AG20443 (cell line): ENCODE measurements at places on chromosomes 4 and X.

DNA sequence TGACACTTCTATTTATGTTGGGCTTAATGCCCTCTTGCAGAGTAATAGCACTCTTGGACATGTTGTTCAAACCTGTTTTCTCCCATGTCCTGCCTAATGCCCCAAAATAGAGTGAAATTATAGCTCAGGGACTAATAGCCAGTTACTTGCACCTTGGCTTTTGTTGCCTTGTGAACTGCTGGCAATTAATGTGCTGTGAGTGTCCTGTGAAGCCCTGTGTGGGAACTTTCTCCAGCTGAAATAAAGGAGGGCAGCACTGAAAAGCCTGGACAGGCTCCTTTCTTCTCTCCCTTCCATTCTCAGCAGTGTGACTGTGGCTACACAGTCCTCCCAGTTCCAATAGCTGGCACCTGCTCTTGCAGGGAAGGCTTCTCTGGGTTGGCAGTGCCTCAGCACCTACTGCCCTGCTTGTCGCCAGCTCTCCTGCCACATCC is 72.4 kb downstream of the DCLK2 start:
- no peak for DNase-seq

DNA sequence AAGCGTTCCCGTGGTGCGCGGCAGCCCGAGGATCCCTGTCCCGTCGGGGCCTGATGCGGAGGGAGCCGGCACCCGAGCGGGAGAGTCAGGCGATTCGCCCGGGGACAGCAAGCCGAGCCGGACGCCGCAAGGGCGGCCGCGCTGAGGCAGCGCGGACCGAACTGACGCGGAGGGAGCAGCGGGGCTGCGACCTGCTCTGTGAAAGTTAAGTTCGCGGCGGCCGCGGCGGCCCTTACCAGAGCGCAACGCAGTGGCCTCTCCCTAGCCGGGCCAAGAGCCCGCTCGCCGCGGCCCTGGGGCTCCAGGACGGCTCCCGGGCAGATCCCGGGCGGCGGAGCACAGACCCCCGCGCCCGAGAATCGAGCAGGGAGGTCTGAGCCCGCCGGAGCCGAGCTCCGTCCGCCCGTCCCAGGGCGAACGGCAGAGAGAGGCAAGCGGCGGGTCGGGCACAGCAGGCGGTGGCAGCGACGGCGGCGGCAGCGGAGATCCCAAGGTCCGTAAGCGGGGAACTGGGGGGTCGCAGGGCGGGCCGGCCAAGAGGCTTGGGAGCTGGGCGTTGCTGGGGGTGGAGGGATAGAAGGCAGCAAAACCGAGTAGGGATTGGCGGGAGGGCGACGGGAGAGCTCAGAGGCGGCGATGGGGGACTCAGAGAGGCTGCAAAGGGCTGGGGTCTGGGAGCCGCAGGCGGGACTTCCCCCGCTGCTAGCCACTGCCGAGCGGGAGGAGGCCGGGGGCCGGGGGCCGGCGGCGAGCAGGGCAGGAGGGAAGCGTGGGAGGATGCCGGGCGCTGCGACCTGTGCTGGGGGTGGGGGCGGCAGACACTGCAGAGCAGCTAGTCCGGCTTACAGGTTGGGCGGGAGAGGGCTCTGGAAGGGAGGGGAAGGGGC is 1.0 kb downstream of the GPR50 start:
- DNase-seq, result peak; percentile 11

DNA sequence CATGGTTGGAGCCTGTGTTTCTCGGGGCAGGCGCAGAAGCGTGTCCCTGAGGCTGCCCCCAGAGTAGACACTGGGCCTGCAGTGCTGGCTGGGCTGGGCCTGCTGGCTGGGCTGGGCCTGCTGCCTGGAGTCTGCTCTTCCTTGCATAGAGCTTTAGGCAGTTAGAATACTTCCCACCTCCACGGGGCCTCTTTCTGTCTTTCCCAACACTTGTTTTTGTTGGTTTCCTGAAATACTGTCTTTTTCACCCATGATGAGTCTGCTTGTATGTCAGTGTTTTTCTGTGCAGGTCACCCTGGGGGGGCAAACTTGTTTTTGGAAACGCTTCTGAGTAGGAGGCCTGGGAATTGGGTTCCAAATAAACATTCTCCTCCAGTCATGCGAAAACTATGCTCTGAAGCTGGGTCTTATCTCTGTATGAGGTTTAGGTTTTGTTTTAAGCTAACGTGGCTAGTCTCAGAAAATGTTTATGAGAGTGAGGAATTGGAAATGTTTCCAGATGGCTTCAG is 32.2 kb downstream of the TRMT44 start:
- DNase-seq, result peak; percentile 87

DNA sequence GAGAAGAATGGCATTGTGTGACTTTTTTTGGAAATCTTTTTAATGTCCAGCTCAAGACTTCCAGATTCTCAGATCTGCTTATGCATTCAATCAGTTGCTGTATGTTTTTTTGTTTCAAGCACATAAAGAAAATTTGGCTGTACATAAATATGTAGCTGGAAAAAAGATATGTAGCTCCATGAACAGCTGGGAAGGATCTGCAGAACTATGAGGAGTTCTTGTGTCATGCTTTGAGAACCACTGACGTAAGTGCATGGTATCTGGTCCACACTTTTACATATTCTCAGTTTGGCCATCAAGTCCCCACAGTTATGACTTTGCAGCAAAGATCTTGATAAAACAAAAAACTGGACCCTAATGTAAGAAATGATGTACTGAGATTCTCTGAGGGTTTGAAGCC is 165.9 kb downstream of the KIT start:
- DNase-seq, result no peak

GRCh38 chr4:98536631-98537030 is 121.8 kb downstream of the TSPAN5 start:
- no peak for DNase-seq

- DNase-seq, result no peak
Observed at GRCh38 chr4:164894702-164895101, 17.7 kb downstream of the APELA start.

DNA sequence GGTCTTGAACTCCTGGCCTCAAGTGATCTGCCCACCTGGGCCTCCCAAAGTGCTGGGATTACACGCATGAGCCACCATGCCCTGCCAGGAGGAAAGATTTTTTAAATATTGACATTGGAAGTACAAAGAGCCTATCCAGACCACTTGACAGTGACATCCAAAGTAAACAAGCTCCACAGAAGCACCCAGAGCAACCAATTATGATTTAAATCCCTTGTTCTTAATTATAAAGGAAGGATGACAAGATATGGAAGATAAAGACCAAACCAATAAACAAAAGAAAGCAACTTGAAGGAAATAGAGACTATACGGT is 27.7 kb upstream of the RPL34 start:
- DNase-seq, result no peak

DNA sequence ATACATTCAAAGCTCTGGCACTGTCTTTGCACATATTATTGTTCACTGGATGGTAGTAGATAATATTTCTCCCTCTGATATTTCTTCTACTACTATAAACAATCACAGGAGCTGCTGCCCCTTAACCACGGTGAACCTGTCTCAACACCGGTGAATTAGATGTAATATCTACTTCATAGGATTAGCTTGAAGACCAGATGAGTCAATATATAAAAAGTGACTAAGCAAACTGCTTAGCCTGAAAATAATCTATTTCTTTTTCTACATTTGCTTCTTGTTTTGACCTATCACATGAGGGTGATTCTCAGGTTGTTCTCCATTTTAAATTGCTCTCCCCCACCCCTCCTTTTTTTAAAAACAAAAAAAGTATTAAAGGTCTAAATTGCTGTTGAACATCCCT is 645.5 kb downstream of the ANKRD50 start:
- DNase-seq, result no peak

GRCh38 chr4:188171551-188171950 is 32.3 kb downstream of the TRIML1 start:
- DNase-seq, result no peak

DNA sequence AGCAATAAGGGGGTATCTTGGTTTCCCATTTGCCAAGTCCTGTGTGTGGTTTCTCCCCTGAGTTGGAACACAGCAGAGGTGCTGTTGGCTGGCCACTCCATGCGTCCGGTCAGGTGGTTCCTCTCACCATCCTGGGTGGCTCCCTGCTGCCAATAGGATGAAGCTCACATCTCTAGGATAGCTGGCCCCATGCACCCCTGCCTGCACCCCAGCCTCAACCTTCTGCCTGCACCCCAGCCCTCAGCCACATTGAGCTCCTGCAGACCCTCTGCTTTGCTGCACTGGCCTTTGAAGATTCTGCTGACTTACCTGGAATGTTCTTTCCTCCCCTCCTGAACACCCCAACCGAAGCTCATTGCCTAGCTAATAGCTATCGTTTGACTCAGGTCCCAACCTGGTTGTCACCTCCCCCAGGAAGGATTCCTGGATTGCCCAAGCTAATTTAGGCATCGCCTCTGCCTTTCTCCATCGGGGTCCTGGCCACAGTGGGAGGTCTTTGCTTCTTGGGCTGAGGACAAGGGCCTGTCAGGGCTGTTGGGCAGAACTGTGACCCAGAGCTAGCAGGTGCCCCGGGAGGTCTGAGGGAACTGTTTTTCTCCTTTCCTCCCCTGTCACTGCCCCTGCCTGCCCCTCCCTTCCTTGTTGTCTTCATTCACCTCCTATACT is 36.6 kb upstream of the GRPEL1 start:
- no peak for DNase-seq

- peak; percentile 30 for DNase-seq
Observed at GRCh38 chrX:110806145-110806544, 10.5 kb upstream of the CHRDL1 start.

DNA sequence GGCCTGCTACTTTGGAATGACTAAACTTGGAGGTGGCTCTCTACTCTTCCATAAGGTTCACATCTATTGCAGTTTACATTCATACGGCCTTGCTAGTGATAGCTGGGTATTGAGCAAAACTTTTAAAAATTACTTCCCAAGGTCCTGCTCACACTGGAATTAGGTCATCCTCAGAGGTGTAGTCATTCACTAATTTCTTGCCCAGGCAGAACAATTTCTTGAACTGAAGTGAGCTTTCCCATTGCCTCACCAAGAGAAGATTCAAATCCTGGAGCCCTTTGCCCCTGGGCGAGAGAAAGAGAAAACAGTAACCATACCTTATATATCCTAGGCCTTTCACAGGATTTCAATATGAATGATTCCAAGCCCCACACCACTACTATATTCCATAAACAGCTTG is 109.2 kb downstream of the GUCY2F start:
- DNase-seq, result no peak

GRCh38 chr4:83454686-83455085 is 937 bp downstream of the HELQ start:
- peak; percentile 15 for DNase-seq

DNA sequence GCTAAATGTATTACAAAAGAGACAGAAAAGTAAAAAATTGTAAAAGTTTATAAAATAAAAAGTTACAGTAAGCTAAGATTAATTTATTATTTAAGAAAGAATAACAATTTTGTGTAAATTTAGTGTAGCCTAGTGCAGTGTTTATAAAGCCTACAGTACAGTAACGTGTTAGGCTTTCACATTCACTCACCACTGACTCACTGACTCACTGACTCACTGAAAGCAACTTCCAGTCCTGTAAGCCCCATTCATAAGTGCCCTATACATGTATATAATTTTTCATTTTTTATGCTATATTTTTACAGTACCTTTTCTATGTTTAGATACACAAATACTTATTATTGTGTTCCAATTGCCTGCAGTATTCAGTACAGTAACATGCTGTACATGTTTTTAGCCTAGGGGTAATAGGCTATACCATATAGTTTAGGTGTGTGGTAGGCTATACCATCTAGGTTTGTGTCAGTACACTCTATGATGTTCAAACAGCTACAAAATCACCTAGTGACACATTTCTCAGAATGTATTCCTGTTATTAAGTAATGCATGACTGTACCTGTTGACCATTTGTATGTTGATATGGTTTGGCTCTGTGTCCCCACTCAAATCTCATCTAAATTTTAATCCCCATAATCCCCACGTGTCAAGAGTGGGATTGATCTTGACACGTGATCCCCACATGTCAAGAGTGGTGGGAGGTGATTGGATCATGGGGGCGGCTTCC is 57.9 kb downstream of the CFAP299 start:
- peak; percentile 26 for DNase-seq

DNA sequence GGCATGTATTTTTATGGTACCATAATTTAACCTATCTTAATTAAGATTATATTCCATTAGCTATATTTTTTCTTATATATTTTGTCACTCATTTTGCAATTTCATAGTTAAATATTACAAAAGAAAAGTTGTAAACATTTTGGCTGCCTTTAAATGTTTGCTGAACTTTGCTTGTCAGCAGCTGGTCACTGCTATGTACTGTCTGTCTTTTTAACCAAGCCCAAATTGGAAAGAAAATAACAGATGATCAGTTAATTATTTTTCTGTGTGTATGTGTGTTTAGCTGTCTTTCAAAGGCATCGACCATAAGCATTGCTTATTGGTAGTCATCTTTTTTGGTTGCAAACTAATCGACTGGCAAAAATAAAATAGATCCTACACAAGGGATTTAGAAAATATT is 54.4 kb upstream of the SMAD1 start:
- DNase-seq, result no peak

DNA sequence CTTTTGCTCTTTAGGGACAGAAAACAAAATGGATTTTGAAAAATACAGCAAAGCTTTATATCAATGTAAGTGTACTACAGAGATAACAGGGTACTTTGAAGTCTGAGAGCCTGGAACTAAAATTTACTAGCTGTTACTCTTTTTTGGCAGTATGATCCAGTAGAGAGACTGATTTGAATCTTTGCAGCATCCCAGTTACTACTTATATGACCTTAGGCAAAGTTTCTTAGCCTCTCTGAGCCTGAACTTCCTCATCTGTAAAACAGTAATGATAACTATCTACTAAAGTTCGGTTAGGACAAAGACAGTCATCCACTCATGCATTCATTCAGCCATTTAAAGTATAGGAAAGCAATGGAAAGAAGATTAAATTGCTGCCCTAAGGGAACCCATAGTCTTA is 10.1 kb downstream of the BRWD3 start:
- no peak for DNase-seq

DNA sequence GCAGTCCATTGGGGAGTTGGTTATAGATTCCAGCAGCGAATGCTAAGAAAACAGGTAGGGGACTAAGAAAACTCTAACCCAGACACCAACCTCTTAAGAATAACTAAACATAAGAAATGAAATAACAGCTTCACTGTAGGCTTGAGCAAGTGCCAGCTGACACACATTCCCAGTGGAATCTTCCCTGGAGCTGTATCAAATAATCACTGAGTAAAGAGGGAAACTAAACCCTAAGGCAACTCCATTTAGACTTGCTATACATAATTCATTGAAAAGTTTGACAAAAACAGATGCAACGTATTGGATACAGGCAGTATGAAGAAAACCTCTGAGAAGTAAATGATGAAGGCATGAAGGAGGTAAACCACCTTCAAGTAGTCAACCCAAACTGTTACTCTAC is 293.5 kb downstream of the OPHN1 start:
- peak; percentile 8 for DNase-seq

DNA sequence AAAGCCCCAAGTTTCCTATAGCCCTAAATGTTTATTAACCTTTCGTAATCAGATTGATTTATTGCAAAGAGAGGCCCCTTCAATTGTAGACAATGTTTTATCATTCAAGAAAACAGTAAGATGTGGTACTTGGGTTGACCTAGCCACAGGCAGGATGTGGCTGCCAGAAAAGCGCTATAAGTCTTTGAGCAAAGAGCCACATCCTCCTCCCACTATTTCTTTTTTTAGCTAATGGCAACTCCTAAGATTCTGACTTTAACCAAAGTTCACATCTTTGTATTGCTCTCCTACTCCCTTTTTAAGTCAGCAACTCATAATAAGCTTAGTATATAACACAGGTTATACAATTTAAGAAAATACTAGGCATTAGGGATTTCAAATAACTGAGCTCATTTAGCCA is 70.7 kb upstream of the PPP3CA start:
- DNase-seq, result no peak

GRCh38 chr4:19819737-19820136 is 432.0 kb upstream of the SLIT2 start:
- DNase-seq, result no peak
